SIG-M5 (cell line): ENCODE measurements at places on chromosomes 2 and 18.

GRCh38 chr2:105571445-105571987 lies 172.7 kb upstream of the FHL2 start:
- DNase-seq, result no peak

- DNase-seq, result no peak
Measured at GRCh38 chr2:69578198-69578540, 65.4 kb downstream of the AAK1 start.

- no peak for DNase-seq
Measured at GRCh38 chr2:189799531-189799930, 15.3 kb downstream of the PMS1 start.

GRCh38 chr2:21602789-21603188 lies 479.0 kb downstream of the TDRD15 start:
- DNase-seq, result no peak

GRCh38 chr2:15546297-15547098 lies 14.6 kb downstream of the NBAS start:
- DNase-seq, result no peak

DNA sequence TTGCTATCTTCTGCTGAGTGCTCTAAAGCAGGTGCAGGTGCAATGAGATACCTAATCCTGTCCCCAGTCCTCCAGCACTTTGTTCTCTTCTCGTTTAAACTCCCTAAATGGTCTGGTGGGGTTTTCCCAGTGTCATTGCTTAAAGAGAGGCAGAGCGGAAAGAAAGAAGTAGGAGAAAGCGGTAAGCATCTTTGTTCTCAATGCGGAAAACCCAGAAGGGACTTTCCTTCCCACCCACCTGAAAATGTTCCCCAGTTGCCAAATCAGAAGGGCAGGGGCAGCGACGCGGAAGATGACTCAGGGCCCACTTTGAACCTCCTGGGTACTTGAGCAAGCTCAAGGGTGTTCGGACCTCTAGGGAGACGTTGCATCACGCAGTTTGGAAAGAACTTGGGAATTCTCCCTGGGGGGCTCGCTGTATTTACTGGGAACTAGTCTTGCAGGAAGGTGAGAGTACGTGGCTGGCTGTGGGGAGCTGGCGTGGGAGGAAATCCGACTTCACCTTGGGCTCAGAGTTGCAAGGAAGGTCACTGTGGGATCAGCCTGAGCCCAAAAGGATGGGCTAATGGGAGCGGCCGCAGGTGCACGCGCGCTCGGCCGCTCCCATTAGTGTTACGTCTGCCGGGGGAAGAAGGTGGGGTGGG lies 589 bp upstream of the SGPP2 start:
- no peak for DNase-seq

DNA sequence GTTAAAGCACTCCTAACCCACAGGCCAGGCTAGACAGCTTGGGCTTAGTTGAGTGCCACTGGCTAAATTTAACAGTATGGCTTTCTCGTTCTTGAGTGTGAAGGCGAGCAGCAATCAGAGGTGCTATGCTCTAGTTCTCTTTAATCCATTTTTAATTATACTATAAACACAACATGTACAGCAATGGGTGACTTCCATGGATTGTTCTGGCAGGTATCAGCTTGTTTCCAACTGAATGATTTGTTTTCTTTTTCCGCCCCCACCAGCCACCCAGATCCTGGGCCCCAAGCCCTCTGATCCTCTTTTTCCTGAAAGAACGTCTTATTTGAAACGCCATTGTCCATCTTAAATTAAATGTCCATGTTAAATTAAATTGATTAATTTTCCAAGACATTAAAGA lies 244.8 kb downstream of the IKZF2 start:
- no peak for DNase-seq

GRCh38 chr2:239305222-239305575 lies 95.6 kb downstream of the HDAC4 start:
- DNase-seq, result no peak

DNA sequence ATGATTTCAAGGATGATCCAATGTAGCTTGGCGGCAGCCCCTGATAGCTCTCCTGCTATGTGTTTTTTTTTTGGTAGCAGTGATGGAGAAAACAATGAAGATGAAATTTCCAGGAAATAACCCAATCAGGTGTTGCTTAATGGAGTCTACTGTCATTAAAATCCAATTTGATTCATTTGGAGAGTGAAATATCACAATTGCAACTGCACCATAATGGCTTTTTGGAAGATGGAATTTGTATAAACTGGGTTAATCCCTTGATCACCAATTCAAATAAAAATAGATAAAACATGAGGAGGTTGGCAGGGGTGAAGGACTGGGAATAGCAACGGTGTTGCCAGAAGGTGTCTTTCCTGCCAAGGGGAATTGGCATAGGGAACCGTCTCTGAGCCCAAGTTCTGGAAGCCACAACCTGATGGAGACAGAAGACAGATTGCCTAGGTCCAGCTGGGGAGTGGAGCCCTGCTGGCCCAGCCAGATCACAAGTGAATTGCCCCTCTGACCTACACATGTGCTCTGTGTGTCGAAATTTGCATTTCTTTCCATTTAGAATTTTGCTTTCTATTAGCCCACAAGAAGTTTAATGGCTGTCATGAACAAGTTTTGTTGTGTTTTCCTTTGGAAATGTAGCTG lies 170.3 kb upstream of the SPRED2 start:
- no peak for DNase-seq

DNA sequence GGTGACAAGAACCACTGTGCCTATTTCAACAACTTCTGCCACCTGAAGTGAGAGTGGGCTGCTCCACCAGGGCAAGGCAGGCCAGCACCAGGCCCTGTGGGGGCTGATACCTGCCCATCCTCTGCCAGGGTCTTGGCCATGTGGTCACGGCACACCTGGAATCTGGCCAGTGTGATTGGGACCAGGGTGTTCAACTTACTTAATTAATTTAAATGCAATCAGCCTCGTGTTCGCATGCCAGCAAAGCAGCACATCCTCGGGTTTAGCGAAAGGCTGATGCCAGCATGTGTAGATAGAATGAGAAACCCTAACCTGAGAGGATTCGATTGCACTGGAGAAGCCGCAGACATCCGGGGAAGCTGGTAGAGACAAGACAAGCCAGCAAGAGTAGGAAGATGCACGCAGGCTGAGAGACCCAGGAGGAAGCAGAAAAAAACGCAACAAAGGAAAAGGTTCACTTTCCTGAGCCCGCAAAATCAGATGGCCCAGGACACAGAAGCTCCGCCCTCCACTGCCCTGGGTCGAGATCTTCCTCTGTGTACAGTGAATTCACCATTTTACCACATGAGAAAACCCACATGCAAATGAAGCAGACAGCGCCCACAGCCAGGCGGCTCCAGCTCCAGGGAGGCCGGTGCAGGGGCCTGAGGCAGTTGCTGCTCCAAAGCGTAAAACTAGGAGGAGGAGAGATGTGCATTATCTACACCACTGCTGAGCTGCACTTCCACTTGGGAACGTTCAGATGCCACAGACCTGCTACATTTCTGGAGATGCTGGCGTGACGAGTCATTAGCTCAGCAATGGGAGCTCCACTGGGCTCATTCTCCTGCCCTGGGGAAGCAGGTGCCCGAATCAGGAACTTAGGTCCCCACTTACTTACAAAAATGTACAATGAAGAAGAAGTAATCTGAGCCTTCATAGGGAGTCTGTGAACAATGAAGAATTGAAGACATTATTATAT lies 92.1 kb downstream of the TMEM18 start:
- no peak for DNase-seq

DNA sequence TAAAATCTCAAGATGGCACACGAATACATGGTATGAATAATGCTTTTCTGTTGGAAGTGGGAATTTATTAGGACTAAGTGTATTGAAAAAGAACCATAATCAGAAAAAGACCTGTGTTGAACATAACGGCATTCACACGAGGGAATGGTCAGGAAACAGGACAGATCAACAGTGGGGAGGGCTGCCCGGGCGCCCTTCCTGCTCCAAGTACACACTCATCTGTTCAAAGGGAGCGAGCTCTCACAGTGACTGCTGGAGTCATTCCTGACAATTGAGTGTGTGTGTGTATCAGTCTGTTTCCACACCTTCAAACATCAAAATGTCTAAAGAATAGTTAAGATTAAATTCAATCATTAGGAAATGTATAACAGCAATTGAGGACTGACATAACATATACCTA lies 167.2 kb downstream of the HDAC4 start:
- DNase-seq, result no peak

DNA sequence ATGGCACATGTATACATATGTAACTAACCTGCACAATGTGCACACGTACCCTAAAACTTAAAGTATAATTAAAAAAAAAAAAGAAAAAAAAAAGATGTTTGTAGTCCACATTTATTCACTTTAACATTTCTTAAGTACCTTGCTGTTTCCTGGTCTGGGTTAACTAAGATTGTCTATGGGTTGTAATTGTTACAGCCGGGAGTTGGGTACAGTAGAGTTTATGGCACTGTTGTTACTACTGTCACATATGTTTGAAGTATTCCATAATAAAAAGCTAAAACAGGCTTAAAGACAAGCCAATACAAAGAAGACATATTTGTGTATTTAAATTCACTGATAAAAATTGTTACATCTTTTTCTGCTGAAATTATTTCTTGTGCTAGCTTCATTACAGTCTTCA lies 36.2 kb downstream of the GCC2 start:
- DNase-seq, result no peak

DNA sequence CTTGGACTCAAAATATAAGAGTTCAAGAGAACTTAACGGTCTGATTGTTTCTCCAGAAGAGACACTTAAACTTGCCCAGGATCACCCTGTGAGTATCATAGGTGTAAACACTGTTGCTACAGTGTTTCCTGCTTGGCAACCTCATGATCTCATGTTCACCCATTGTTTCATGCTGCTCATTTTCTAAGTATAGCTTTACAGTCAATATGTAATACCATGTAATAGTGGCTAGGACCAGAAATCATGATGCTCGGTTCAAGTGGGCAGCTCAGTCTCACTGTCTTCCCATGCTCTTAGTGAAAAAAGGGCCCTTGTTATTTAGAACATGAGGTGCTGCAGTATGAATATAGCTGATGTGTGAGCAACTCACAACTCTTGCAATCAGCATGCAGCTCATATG lies 157.5 kb downstream of the CERS6 start:
- DNase-seq, result no peak
